ENCODE measurements at places on chromosomes 2 and 18.
A peak's percentile ranks its signal among the peaks of the same experiment; 100 is the strongest.

DNA sequence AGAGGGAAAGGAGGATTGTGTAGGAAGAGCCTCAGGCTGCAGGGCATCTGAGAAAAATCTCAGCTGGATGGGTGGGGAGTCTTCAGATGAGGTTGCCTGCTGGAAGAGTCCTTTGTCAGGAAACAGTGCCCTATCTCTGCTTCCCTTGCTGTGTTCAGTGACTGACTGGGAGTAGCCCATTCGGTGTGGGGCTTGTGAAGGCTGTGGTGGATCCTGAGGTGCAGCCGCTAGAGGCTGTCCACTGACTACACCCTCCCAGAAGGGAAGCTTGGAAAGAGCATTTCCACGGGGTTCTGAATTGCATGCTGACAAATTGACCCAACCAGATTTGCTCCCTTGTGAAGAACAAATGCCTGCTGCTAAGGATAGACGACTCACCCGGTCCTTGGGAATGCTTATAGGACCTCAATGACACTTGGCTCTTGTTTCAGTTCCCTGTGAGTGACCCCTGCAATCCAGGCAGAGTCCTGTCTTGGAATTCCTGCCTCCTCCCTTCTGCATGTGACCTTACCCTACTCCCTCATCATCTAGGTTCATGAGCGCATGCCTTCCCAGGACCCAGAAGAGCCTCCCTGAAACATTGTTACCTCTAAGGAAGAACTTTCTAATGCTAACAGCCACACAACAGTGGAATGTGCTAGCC, 109.7 kb upstream of the FAM136A start:
- H3K36me3 ChIP-seq, result no peaks in the 10 kb centered on the region
- no peak overlapping the region for H3K27ac ChIP-seq
- DNase-seq, result no peak
- H3K27me3 ChIP-seq, result no peaks in the 10 kb centered on the region

- no peak overlapping the region for H3K27ac ChIP-seq
- no peaks in the 10 kb centered on the region for H3K27me3 ChIP-seq
- no peak for DNase-seq
- H3K36me3 ChIP-seq, result no peaks in the 10 kb centered on the region
Measured at GRCh38 chr2:194095359-194095758, 1561.7 kb upstream of the SLC39A10 start.

GRCh38 chr2:104845552-104845931, 8.4 kb upstream of the POU3F3 start:
- no peak overlapping the region for H3K4me3 ChIP-seq
- H3K4me1 ChIP-seq, result no peaks in the 10 kb centered on the region
- no peak overlapping the region for H3K27ac ChIP-seq
- no peak for DNase-seq
- no peaks in the 10 kb centered on the region for H3K36me3 ChIP-seq

GRCh38 chr2:109128616-109129355, at the start of gene SH3RF3:
Gene SH3RF3 (plus strand): TSS chr2:109129205.
- peaks cover 31% of the 10 kb centered on the region for H3K4me1 ChIP-seq
- peaks cover 48% of the 10 kb centered on the region for H3K27me3 ChIP-seq
- no peak for DNase-seq
- H3K4me3 ChIP-seq, result peak within 1 kb of the TSS; percentile 65
- no peak within 1 kb of the TSS for H3K27ac ChIP-seq

GRCh38 chr18:39938676-39939608, 2016.1 kb upstream of the PIK3C3 start:
- no peak overlapping the region for H3K27ac ChIP-seq
- H3K36me3 ChIP-seq, result no peaks in the 10 kb centered on the region
- H3K4me1 ChIP-seq, result no peaks in the 10 kb centered on the region
- H3K27me3 ChIP-seq, result no peaks in the 10 kb centered on the region
- no peak for DNase-seq

- no peak overlapping the region for H3K4me3 ChIP-seq
- no peaks in the 10 kb centered on the region for H3K27me3 ChIP-seq
- no peaks in the 10 kb centered on the region for H3K36me3 ChIP-seq
- no peaks in the 10 kb centered on the region for H3K4me1 ChIP-seq
Measured at GRCh38 chr2:225112362-225113126, 70.3 kb upstream of the DOCK10 start.

DNA sequence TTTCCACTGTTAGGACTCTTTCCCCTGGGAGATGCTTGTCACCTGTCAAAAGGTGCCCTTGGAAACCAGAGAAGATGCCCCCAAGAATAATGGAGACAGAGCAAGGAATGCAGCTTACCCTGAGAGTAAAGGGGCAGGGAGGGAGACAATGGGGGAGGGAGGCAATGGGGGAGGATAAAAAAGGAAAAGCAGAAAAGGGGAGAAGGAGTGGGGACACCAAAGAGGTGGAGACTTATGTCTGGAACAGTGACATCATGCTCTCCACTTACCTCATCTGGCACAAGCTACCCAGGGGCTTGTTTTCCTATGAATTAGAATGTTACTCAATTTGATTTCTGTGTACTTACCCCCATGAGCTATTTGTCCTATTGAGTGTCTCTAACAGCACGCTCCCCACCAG, 67.9 kb downstream of the MRO start:
- no peak overlapping the region for H3K27ac ChIP-seq
- H3K4me3 ChIP-seq, result no peak overlapping the region
- no peak for DNase-seq
- H3K36me3 ChIP-seq, result no peaks in the 10 kb centered on the region
- H3K4me1 ChIP-seq, result no peaks in the 10 kb centered on the region

- no peak overlapping the region for H3K27ac ChIP-seq
- H3K27me3 ChIP-seq, result no peaks in the 10 kb centered on the region
- H3K4me3 ChIP-seq, result no peak overlapping the region
- no peaks in the 10 kb centered on the region for H3K36me3 ChIP-seq
Measured at GRCh38 chr2:33351781-33352180, 124.7 kb upstream of the RASGRP3 start.

- no peak overlapping the region for H3K27ac ChIP-seq
- H3K4me1 ChIP-seq, result no peaks in the 10 kb centered on the region
- H3K4me3 ChIP-seq, result no peak overlapping the region
Measured at GRCh38 chr2:31666878-31667277, 86.1 kb upstream of the SRD5A2 start.

GRCh38 chr2:134671513-134671912, 47.3 kb downstream of the TMEM163 start:
- no peak for DNase-seq
- no peaks in the 10 kb centered on the region for H3K36me3 ChIP-seq
- H3K27ac ChIP-seq, result no peak overlapping the region
- H3K27me3 ChIP-seq, result peaks cover 8% of the 10 kb centered on the region
- no peaks in the 10 kb centered on the region for H3K4me1 ChIP-seq
- no peak overlapping the region for H3K4me3 ChIP-seq

DNA sequence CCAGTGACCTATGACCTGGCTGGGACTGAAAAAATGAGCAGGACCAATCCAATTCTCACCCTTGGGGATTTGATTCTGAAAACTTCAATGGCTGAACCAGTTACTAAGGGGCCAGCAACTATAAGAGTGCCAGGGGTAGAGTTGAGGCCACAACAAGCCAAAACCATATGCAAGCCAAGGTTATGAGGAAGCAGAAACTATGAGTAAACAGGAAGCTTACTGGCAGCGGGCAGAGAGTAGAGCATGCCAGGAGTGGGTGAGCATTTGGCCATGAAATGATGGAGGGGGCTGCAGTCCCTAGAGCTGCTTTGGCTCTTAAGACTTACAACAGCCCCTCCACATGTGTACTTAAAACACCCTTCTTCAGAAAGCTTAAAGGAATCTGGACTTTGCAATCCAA, 82.4 kb downstream of the RBMS1 start:
- H3K27ac ChIP-seq, result peak overlapping the region; percentile 85
- peaks cover 44% of the 10 kb centered on the region for H3K4me1 ChIP-seq
- H3K4me3 ChIP-seq, result peak overlapping the region; percentile 13
- H3K27me3 ChIP-seq, result no peaks in the 10 kb centered on the region
- no peaks in the 10 kb centered on the region for H3K36me3 ChIP-seq

DNA sequence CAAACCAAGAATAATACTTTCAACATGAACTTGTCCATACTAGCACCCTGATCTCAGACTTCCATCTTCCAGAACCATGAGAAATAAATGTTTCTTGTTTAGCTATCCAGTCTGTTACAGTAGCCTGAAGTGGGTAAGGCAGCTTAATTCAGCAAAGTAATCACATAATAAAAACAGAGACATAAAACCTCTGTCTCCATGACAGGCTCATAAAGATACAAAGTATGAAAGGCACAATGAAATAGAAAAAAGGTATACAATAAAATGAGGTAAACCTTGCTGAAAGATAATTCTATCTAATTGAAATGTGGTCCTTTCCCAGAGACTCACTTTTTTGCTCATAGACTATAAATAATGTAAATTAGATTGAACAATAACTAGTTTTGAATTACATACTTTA, 46.7 kb upstream of the WDR75 start:
- H3K4me1 ChIP-seq, result peaks cover 11% of the 10 kb centered on the region
- H3K4me3 ChIP-seq, result no peak overlapping the region
- DNase-seq, result no peak
- no peaks in the 10 kb centered on the region for H3K36me3 ChIP-seq
- H3K27ac ChIP-seq, result no peak overlapping the region

DNA sequence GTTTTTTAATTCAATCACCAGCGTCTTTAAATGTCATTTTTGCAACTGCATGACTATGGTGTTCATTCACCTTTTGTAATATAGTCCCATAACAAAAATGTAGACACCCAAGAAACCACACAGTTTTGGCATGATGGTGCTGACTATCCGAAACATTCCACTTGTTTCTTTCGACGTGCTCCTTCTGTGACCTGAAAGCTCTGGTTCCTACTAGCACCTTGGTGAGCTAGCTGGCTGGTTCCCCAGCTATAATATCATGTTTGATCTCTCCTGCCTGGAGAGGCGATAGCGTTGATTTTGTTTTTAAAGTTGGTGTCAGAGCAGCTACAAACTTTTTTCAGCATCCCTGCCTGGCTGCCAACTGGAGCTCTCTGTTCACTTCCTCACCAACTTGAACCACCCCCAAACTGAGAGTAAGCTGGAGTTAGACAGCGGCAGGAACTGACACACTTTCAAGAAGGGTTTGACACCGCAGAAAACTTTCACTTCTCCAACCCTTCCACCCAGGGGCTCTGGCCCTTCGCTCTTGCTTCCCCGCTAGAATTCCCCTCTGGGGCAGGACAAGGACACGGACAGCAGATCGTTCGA, 1.1 kb downstream of the ATAD2B start:
- H3K4me1 ChIP-seq, result peaks cover 13% of the 10 kb centered on the region
- H3K27ac ChIP-seq, result peak overlapping the region; percentile 95
- H3K4me3 ChIP-seq, result peak overlapping the region; percentile 97
- H3K27me3 ChIP-seq, result no peaks in the 10 kb centered on the region

DNA sequence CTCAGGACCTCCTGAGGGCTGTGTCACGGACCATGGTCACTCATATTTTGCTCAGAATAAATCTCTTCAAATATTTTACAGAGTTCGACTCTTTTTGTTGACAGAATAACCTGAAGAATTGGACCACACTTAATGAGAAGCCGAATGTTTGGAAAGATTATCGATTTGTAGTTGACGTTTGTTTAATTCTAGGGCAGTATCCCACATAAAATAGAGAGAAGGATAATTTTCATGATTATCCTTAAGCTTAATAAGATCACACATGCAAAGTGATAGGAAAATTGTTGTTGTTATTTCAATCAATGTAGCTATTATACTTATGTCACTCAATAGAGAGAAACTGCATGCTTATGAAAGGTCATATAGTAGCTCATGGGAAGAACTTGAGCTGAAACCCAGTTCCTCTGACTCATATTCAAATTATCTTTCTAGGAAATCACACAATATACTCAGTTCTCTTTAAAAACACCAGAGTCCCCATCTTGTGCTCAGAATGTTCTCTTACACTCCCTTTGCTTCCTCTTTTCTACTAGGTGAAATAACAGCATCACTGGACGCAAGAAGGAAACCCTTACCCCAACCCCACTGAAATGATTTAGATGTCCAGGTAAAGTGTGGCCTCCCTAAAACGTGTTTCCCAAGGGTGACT, 982.1 kb downstream of the TSN start:
- no peaks in the 10 kb centered on the region for H3K4me1 ChIP-seq
- H3K4me3 ChIP-seq, result no peak overlapping the region
- DNase-seq, result no peak
- H3K36me3 ChIP-seq, result no peaks in the 10 kb centered on the region
- no peak overlapping the region for H3K27ac ChIP-seq

DNA sequence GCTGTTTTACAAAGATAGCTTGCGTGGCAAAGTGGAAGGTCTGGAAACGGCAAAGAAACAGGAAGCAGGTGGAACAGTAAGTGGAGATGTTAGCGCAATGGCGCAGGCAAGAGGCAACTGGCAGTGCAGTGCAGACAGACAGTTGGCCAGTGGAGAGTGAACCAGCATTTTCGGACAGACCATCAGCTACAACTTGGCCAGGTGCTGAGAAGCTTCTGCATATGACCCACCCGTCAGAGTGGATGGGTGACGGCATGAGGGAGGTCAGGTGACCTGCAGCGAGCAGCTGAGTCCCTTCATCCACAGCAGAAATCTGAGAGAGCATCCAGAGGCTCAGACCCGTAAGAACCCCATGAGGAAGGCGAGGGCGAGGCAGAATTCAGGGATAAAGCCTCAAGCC, 33.8 kb downstream of the NPC1 start:
- no peak for DNase-seq
- H3K27me3 ChIP-seq, result no peaks in the 10 kb centered on the region
- H3K27ac ChIP-seq, result no peak overlapping the region
- peaks cover 41% of the 10 kb centered on the region for H3K36me3 ChIP-seq
- no peak overlapping the region for H3K4me3 ChIP-seq

- H3K4me1 ChIP-seq, result peaks cover 37% of the 10 kb centered on the region
- no peak overlapping the region for H3K4me3 ChIP-seq
- H3K27ac ChIP-seq, result peak overlapping the region; percentile 84
- peaks cover 8% of the 10 kb centered on the region for H3K36me3 ChIP-seq
- no peak for DNase-seq
Measured at GRCh38 chr2:240579771-240580614, 6.5 kb upstream of the CAPN10 start.

DNA sequence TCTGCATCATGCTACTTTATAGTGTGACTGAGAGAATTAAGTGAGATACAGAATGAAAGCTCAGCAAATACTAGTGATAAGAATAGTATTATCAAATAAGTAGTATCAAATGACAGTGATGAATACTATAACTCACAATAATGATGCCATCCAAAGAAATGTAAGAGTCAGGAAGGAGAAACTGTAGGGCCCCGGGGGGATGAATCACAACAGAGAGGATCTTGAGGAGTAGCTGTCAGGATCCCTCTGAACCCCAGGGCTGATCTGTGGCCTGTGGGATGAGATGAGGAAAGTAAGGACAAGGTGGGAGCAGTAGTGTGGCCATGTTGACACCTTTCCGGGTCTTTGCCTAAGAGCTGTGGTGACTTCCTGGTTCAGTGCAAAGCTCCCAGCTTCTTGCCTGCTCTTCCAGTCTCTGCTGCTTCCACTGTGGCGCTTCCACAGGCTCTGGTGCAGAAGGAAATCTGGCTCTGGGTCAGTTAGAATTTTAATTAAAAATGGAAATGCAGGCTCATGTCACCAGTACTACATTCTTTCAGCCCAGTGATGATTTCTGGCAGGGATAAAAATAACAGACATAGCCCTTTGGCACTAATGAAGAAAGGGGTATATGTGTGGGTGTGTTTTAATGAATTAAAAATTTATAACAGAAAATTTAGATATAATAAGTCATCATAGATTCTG, 166.9 kb downstream of the MYO3B start:
- no peaks in the 10 kb centered on the region for H3K36me3 ChIP-seq
- no peaks in the 10 kb centered on the region for H3K27me3 ChIP-seq
- DNase-seq, result no peak
- H3K27ac ChIP-seq, result no peak overlapping the region

GRCh38 chr2:241796209-241796608, 12.8 kb upstream of the NEU4 start:
- DNase-seq, result no peak
- no peak overlapping the region for H3K27ac ChIP-seq
- peaks cover 2% of the 10 kb centered on the region for H3K4me1 ChIP-seq
- H3K36me3 ChIP-seq, result no peaks in the 10 kb centered on the region
- H3K4me3 ChIP-seq, result no peak overlapping the region
